ENCODE measurements at places on chromosomes 5 and 9.

DNA sequence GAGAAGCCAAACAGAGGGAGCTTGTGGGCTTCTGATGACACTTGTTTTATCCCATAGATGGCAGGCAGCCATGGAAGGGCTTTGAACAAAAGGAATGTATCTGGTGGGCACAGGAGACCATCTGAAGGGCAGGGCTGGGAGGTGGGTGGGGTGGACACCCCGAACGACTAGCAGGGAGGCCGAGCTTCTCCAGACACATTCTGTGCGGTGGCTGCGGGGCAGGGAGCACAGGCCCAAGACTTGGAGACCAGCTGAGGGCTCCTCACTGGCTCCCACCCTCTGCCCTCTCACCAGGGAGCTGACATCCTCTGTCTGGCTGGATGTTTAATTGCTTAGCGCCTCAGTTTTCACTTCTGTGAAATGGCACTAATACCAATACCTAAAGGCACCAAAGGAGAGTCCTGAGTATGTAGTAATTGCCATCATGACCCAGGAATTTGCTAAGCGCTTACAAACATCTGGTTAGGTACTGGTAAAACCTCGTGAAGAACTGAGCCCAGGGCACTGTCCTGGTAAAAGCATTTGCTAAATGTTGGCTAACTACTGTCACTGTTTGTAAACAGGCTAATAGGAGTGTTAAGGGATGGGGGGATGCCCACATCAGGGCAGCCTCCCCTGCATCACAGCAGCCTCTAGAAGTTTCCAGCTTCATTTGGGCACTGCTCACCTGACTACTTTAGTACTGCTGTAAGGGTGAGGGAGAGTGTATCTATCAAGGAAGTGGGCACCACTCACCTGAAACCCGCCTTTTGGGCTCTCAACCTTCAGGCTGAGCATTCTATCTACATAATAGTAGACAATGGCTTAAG lies 2.1 kb upstream of the PHF2 start:
- no peak for DNase-seq

DNA sequence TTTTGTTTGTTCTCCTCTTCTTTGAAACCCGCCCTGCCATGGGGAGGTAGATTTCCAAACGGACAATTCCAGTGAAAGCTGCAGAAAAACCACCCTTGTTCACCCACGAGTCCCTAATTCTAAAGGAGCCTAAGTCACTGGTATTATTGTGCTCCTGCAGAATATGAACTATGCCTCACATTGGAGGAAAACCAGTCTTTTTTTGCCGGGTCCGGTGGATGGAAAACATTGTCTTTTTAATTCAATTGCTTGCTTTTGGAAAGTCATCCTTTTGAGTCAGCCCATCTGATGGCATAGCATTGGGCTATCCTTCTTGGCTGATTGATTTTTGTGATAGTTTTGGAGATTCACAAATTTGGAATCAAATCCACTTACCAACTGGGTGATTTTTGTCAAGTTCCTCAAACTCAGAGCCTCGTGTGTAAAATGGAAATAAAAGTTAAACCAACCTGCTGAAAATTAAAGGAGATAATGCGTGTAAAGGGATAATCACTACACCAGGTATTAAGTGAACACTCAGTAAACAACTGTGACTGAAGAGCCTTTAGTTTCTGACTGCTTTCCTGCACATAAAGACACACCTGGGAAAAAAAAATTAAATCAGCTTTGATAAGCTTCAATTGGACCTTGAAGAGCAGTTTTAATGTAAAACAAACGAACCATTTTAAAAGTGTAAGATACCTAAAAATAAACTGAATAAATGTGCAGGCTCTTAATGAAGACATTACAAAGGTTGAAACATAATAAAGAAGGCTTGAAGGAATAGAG lies 780 bp upstream of the CCNJL start:
- DNase-seq, result no peak

- no peak for DNase-seq
These were observed 19.3 kb upstream of the IGFBPL1 start for GRCh38 chr9:38443597-38443996.

- DNase-seq, result no peak
These were observed 35.9 kb downstream of the TENT4A start for GRCh38 chr5:6749026-6749716.

- no peak for DNase-seq
These were observed 92.1 kb upstream of the TAF11L2 start for GRCh38 chr5:17405976-17406375.

GRCh38 chr5:172692981-172693380 lies 51.9 kb downstream of the NEURL1B start:
- no peak for DNase-seq

DNA sequence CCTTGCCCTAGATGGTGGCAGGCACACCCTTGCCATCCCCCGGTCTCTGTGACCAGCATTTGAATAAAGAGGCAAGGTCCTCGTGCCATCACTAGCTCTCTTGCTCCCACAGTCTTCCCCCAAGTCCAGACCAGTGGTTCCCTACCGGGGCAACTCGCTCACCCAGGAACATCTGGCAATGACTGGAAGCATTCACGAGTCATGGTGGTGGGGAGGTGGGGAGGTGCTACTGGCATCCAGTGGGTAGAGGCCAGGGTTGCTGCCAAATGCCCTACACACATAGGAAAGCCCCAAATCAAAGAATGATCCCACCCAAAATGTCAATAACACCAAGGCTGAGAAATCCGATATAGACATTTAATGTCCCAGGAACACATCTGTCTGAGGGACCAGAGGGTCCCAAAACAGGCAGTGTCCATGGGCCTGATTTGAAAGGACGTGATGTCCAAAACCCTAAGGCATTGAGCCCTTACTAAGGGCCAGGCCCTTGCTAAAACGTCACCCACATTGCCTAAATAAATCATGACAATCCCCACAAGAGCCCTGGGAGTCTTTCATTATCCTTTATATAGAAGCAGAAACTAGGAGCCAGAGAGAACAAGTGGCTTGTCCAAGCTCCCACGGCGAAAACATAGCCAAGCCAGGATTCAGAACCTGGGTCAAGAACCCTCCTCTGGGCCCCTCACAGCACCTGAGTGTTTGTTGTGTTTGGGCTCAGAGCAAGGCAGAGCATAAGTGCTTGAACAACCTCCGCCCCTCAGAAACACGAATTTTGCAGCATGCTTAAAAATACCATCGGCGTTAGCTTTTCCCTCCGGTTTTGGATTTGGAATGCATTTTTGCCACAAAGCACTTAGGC lies 119.3 kb upstream of the WWC1 start:
- DNase-seq, result no peak

DNA sequence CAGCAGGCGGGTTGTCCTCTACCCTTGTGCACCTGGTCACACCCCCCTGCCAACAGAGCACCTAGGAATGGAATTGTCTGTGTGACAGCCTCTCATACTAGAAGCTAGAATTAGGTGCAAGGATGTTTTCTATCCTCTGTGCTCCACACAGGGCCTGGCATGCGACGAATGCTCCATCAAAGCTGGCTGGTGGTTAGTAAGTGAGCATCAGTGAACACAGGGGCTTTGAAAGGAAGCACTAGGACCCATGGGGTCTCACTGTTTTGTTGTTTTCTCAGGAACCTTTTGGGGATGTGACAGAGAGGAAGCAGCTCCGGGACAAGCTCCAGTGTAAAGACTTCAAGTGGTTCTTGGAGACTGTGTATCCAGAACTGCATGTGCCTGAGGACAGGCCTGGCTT lies 32.3 kb downstream of the GALNT12 start:
- DNase-seq, result no peak
